Left lobe of liver (tissue), 2 donors: ENCODE measurements at places on chromosomes 2 and 18. TPM values are rescaled to one million over a fixed set of nuclear protein-coding genes. Genes with fewer than 3 reads are reported as not detected.

The SNRPD1 gene
- 7.0 TPM for total RNA-seq

The IL37 gene
- total RNA-seq: not detected

The SCN1A gene
- total RNA-seq: 0.13 TPM

The NEB gene
- 0.91 TPM for total RNA-seq

- DNase-seq: no peak
These were observed 662.2 kb downstream of the XIRP2 start for GRCh38 chr2:167550448-167550847.

DNA sequence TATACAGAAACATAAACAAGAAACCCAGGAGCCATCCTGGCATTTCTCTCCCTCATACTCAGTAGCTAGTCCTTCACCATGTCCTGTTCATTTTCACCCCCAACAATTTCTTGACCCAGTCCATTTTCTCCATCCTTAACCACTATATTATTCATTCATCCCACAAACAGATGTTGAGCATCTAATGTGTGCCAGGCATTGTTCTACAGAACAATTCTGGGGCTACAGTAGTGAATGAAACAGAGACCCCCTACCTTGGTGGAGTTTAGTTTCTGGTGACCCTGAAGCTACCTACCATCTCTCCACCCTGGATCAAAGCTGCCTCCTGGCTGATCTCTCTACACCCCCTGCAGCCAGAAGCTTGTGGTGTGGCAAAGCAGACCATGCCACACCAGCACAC, 27.5 kb upstream of the BZW1 start:
- no peak for DNase-seq

GRCh38 chr18:683531-683930, 26.1 kb downstream of the TYMS start:
- no peak for DNase-seq

DNA sequence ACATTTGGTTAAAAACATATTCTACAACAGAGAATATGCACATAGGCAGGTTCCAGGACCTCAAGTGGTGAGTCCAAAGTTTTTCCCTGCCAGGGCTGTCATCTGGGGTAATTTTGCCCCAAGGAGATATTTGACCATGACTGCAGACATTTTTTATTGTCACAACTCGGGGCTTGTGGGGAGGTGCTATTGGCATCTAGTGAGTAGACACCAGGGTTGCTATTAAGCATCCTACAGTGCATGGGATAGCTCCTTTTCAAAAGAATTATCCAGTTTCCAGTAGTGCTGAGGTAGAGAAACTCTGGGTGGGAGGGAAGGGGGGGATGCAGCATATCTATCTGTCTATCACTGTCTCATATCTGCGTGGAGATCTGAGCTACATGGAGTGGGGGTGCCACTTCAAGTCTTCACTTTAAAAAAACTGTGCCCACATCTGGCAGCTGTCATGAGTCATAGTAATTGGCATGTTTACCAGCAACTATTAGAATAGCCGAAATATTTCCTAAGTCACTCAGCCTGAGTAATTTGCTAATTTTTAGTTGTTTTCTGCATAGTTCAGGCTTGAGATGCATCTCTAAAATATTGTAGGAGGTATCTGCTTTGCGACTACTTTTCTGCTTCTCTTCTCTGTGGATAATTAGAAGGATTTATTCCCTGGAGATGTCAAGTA, 254.0 kb upstream of the RBMS1 start:
- DNase-seq: no peak

DNA sequence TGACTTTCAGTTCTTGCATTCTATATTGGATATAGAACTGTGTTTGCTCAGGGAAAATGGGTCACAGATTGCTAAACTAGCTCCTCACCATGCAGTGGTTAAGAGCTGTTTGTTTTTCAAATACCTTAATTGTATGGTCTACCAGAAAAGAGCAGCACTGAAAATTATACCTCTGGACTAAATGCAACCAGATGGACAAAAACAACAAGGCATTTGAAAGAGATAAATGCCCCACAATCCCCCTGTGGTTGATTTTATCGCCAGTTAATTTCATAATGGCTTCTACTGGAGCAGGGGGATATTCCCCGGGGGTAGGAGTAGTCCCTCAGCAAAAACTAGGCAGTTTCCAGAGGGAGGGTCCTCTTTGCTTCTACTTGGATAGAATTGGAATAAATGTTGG, 267.9 kb upstream of the TNP1 start:
- DNase-seq: no peak

DNA sequence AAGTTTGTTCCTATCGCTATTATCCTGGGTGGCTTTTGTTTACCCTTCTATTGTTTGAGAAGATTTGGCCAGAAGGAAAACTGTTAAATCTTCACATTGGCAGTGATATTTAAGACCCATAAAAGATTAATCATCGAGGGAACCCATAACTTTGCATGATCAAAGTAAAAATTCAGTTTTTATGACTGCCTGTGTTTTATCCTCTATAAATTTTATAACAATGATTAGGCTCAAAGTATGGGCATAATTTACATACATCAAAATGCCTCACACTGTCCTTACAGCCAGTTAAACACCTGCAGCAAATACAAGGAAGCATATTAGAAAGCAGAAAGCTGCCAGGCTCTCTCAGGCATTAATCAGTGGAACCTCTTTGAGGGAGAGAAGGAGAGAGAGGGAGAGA, 289.1 kb downstream of the ICOS start:
- DNase-seq: no peak
